ENCODE measurements at places on chromosomes 6 and 20.

DNA sequence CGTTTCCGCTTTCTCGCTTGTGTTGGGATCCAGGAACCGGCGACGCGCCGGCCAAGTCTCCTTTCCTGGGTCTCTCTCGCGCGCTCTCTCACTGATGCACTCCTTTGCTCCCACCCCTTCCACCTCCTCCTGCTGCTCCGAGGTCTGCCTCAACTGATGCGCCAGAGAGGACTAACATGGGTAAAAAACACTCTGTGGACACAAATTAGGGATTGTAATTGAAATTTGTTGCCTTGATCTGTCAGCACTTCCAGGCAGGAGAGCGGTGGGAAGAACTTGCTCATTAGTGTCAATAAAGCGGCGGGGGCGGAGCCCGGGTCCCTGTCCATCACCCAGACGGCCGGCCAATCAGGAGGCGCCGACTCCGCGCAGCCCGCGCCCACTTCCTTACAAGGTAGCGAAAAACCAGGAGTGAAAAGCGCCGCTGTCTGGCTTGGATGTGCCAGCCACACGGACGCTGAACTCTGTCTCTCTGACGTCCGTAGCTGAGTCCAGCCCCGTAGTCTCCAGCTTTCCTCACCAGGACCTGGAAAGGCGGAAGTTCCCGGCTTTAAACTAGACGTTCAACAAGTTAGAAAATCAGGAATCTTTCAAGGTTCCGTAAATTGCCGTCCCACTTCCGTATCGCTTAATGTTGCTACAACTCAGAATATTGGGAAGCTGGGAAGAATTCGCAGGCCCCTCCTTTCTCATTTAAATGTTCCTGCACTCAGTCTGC is at the start of gene TBX18:
TBX18 (minus strand) TSS at position 267 of the 718 bp plus-strand sequence. CDS start 417 bp downstream, outside the sequence.
- DNase-seq = peak; percentile 88

GRCh38 chr6:75480425-75480824 is 13.2 kb downstream of the FILIP1 start:
- DNase-seq = peak; percentile 40

GRCh38 chr6:140956571-140957369 is 1176.0 kb upstream of the GJE1 start:
- peak; percentile 65 for DNase-seq

DNA sequence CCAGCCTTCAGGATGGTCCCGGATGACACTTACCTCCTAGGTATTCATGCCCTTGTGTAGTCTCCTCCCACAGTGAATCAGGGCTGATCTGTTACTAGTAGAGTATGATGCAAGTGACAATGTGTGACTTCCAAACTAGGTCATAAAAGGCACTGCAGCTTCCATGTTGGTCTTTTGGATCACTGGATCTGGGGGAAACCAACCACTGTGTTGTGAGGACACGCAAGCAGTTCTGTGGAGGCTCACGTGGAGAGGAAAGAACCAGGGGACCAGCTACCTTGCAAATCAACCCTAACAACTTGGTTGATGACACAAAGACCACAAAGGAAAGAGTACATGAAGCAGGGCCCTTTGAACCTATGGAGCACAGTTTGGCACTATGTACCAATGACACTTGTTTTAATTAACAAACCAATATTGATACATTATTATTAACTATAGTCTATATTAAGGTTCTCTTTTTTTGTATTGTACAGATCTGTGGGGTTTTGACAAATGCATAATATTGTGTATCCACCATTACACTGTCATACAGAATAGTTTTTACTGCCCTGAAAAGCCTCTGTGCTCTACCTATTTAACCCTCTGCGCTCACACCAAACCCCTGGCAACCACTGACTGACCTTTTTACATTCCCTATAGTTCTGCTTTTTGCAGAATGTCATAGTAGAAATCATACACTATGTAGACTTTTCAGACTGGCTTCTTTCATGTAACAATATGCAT is 16.3 kb upstream of the SDCBP2 start:
- no peak for DNase-seq

DNA sequence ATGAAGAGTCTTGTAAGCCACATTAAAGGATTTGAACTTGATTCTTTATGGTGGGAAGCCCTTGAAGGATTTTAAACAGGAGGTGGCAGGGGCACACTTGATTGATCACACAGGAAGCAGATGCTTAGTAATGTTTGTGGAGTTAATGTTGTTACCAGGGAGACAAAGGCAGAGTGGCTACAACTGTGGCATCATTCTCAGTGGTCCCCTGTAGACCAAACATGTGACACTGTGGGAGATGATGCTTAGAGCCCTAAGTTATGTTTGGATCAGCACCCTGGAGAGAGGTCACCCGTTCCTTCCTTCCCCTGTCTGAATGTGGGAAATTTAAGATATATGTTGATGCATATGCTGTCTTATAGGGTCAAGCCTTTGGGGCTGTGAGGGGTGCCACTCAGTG is 53.2 kb downstream of the EIF2S2 start:
- DNase-seq = peak; percentile 23

Measured in IMR-90 (cell line).